ENCODE measurements at places on chromosomes 11 and 22.

DNA sequence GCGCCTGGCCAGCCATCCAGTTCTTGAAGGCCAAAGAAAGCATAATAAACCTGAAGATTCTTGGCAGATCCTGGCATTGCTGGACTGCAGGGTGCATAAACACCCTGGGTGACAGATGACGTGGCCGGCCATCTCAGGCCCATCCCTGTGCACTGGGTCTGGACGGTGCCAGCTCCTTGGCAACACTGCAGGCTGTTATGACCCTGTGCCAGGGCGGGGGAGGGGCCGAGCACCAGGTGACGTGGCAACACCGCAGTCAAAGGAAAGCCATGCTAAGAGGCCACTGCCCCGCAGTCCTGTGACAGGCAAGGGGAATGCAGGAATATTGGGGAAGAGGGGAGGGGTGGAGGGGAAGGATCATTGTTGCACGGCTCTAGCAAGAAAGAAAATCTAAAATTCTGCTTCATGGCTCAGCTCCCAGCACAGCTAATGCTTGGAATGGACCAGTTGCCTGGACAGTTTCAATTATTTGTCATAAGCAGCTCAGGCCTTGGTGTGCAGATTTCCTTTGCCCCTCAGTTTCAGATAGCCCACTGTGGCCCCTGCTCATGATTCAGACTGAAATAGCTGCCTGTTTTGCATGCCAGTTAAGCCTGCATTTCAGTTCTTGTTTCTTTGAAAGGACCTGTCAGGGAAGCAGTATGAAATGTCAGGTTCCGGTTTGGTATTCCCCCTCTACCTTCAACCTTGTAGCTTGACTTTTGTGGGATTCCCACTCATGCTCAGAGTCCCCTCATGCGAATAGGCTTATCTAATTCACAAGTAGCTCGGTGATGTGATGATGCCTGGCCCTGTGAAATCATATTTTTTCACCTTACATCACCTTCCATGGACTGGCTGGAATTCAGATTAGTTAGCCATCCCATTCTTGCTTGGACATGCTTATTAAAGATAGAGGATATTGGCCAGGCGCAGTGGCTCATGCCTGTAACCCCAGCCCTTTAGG is 29.7 kb upstream of the DDX6 start:
- DNase-seq = no peak

- no peak for DNase-seq
Observed at GRCh38 chr11:130092661-130093060, 23.0 kb downstream of the APLP2 start.

GRCh38 chr11:2667940-2668339 is 31.9 kb downstream of the KCNQ1OT1 start:
- no peak for DNase-seq

DNA sequence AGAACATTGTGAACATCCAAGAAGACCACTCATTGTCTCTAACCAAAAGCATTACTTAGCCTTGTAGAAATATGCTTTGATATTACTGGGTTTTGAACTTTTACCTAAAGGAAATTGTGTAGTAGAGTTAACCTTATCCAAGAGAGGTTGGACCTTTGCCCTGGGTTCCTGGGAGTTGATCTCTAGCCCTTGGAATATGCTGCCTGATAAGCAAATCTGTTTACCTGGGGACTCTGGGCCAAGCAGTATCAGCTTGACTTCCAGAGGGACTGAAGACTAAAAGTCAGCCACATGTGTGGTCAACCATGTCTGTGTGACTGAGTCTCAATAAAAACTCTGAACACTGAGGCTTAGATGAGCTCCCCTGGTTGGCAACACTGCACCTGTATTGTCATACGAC is 44.1 kb upstream of the CWF19L2 start:
- no peak for DNase-seq

- DNase-seq = no peak
Observed at GRCh38 chr11:115420505-115420904, 83.7 kb downstream of the CADM1 start.

DNA sequence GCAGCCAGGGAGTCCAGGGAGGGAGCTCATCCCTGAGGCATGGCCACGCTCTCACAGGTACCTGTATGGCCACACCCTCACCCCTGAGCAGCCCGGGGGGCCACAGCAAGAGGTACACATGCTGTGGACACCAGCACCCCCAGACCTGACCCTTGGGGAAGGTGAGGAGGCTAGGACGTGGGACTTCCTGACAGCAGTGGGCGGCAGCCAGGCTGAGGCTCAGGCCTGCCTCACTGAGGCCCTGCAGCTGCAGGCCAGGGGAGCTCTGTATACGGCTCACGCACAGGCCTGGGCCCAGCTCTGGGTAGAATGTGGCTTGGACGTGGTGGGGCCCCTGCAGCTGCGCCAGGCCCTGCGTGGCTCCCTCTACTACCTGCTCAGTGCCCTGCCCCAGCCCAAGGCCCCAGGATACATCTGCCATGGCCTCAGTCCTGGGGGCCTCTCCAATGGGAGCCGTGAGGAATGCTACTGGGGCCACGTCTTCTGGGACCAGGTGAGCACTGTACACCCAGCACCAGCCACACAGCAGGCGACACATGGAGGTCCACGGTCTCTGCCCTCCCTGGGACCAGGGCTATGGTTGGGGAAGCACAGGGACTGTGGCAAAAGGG is 1.8 kb downstream of the PGGHG start:
- no peak for DNase-seq

- no peak for DNase-seq
Observed at GRCh38 chr11:19232910-19233503, 7.7 kb downstream of the E2F8 start.

Measured in AML-193 (cell line).